Osteocyte (in vitro differentiated cells): ENCODE measurements at places on chromosomes 16 and 17. TPM values are rescaled to one million over a fixed set of nuclear protein-coding genes. Genes with fewer than 3 reads are reported as not detected.

Gene SCARF1
- total RNA-seq: 0.21 and 0.64 TPM in 2 replicates

DNA sequence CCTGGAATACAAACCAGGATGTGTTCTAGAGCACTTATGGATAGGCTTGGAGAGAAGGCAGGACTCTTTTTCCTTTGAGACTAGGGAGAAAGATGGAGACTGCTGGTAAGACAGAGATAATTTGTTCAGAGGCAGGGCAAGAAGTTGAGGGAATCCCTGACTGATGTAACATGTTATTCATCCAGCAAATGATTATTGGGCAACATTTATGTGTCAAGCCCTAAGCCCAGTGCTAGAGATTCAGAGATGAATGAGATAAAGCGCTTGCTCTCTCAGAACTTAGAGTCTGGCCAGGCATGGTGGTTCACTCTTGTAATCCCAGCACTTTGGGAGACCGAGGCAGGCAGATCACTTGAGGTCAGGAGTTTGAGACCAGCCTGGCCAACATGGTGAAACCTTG, 47.8 kb upstream of the NUFIP2 start:
- peak; percentile 42 for DNase-seq

DNA sequence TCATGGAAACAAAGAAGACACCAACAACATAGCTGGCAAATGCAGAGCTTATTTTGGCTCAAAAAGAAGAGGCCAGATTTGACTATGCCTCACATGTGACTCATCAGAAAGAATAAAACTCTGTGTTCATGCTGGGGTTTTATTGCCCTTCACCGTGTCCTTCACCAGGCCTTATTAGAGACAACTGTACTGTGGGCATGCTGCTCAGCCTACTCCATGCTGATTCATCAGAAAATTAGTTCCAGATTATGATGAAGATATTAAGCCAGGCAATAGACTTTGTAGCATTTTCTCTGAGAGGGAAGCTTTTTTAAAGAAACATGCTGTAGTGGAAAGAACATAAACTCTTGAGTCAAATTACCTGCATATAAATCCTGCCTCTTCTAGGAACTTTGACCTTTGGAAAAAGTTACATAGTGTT, 89.8 kb downstream of the CYB561 start:
- DNase-seq: no peak

DNA sequence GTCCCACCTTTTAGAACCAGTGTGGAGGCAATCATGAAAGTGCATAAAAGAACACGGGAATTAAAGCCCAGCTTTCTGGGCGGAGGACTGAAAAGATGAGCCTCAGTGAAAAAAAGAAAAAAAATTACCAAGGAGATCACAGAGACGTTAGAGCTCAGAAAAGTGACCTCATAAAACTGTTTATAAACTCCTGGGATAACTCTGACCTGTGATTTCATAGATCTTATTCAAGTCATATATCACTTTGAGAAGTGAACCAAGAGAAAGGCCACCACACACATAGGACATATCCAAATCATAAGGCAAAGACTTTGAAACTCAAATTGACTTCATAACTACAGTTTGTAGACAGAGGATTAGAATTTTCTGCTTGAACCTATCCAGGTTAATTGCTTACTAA, 90.1 kb downstream of the KCNJ2 start:
- no peak for DNase-seq

- DNase-seq: no peak
These were observed 12.1 kb upstream of the CBX8 start for GRCh38 chr17:79808763-79809529.

DNA sequence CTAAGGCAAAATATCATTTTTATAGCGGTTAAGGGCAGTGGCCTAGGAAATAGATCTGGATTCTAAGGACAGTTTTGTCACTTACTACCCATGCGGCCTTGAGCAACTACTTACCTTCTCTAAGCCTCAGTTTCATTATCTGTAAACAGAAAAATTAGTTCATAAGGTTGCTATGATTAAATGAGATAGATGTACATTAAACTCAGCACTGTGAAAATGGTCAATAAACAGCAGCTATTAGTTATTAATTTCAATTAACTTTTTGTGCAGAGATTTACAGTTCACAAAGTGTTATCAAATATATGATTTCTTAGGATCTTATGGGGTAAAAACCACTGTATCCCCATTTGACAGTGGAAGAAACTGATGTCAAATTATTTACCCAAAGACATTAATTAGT, 135.5 kb upstream of the CORO6 start:
- DNase-seq: no peak

DNA sequence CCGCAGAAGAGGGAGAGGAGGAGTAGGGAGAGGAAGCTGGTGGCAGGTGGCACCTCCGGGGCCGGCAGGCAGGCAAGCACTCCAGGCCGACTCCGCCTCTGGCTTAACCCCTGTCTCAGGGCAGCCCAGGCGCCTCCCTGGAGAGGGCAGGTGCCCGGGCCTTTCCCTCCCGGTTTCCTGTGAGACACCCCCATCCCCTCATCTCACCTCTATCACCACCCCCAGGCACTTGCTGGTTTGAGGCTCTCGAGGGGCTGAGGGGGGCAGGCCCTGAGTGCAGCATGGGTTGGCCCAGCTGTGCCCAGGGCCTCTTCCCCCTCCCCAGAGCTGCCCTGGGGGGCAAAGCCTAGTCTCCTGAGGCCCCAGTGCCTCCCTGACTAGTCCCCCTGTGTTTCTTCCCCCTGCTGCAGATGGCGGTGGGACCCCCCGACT, 6.0 kb downstream of the DOC2A start:
- DNase-seq: no peak

- no peak for DNase-seq
These were observed 20.8 kb downstream of the FOXF1 start for GRCh38 chr16:86531191-86531545.

DNA sequence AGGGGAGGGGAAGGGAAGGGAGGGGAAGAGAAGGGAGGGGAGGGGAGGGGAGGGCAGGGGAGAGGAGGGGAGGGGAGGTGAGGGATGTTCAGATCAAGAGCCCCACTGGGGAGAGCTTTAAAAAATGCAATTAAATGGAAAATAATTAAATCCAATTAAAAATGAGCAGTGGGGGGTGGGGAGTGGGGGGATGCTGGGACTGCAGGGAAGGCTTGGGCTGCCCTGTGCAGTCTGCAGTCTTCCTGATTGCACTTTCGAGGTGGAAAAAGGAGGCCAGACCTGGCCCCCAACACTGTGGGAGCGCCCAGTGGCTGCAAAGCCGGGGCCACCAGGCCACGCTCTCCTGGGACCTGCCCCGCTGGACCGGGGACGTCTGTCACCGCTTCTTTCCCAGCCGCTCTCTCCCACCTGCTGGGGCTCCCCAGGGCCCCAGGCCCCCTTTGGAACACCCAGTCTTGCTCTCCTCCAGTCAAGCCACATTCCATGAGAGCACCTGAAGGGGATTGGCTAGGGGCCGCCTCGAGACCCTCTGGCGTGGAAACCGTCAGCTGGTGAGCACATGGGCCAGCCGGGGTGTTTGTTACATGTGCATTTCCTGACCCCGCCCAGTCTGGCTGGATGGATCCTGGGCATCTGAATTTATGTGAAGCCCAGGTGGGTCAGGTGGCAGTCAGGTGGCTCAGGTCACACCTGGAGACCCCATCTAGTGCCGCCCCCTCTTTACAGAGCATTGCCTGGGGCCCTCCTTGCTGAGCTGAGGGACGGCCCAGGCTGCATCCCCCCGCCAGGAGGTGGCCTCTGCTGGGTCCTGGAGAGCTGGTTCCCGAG, 37.6 kb upstream of the CBFA2T3 start:
- DNase-seq: no peak
